ENCODE measurements at places on chromosomes 1 and 21.

DNA sequence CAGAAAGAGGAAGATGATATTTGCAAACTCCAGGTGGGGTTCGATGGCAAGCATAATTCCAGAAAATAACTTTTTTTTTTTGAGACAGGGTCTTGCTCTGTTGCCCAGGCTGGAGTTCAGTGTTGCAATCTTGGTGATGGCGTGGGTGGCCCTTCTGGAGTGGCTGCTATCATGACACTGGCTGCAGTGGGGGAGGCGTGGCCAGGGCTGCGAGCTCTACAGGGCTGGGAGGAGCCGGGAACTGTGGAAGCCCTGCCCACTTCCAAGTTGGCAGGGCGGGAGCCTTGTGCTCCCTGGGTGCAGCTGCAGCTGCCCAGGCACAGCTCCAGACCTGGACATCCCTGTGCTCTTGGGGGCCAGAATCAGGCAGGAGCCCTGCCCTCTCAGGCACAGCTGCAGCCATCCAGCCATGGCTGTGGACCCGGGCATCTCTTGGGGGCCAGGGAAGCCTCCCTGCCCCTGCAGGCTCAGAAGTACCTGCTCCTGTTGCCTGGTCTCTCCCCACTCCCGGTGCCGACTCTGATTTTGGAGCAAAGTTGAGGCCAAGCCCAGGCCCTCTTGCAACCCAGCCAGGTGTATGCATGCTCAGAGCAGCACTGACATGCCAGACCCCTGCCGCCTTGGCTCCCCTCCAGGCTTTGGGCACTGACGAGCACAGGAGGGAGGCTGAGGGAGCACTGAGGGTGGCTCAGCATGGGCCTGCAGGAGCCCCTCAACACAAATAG, 7.2 kb upstream of the BCL10 start:
- no peak for DNase-seq

GRCh38 chr1:117173691-117174090, 37.0 kb downstream of the VTCN1 start:
- DNase-seq = no peak

GRCh38 chr1:212506666-212507065, 73.9 kb downstream of the NENF start:
- DNase-seq = no peak

DNA sequence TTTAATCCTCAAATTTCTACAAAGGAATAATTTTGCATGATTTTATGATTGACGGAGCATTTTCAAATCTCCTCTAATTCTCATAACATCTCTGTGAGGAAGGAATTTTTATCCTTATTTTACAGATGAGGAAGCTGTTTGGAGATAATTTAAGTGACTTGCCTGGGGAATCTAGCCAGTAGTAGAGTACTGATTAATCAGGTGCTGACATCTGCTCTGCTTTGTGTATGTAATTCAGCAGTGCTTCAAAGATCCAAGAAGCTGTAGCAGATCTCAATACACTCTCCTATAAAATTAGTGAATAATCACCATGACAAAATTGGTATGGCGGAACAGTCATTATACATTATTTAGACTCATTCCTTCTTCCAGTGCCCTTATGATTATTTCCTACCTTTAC, 46.0 kb downstream of the DPH5 start:
- DNase-seq = no peak

- no peak for DNase-seq
Observed at GRCh38 chr1:62208087-62208486, 13.4 kb downstream of the L1TD1 start.

GRCh38 chr1:226981386-226981817, 41.3 kb downstream of the COQ8A start:
- no peak for DNase-seq

GRCh38 chr21:20451046-20451445, 547.2 kb upstream of the NCAM2 start:
- DNase-seq = no peak

GRCh38 chr21:24545807-24546361, 1061.4 kb downstream of the MRPL39 start:
- DNase-seq = no peak

DNA sequence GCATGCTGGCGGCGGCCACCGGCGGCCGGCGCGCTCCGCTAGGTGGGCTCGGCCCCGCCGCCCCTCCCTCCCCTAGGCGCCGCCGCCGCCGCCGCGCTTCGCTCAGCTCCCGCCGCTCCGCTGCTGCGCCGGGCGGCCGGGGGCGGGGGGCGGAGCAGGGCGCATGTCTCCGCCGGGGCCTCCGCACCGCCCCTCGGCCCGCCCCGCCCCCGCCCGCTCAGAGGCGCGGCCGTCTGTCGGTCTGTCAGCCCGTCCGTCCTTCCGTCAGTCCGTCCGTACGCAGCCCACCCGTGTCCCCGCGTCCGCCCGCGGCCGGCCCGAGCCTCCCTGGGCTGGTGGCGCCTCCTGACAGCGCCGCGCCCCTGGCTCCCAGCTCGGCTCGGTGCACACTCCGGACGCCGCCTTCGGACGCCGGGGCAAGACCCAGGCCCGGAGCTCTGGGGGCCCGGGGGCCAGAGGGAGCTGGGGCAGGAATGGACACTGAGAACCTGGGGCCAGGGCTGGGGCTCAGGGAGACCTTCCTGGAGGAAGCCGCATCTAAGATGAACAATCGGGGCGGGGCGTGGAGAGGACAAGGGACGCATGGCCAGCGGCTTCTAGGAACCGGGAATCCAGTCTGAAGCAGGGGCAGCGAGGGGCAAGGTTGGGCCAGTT, at the start of gene GPR153:
Gene GPR153, minus strand, starts transcription at position 138 of the 654 bp plus-strand sequence. CDS start 6,193 bp downstream, outside the sequence.
- no peak for DNase-seq

DNA sequence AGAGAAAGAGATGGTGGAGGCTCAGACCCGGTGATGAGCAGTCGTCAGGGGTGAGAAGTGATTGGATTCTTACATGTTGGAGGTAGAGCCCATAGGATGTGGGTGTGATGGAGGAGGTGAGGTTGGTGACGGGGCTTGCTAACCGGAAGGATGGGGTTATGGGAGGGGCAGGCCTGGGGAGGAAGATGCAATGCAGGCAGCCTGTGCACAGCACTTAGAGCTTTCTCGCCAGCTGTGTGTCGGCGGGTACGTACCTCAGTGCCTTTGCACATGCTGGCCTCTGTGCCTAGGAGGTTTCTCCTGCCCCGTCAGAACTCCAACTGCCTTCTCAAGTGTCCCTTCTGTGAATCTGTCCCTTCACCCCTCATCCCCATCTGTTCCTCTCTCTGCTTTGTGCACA, 2.9 kb upstream of the BSND start:
- DNase-seq = no peak

DNA sequence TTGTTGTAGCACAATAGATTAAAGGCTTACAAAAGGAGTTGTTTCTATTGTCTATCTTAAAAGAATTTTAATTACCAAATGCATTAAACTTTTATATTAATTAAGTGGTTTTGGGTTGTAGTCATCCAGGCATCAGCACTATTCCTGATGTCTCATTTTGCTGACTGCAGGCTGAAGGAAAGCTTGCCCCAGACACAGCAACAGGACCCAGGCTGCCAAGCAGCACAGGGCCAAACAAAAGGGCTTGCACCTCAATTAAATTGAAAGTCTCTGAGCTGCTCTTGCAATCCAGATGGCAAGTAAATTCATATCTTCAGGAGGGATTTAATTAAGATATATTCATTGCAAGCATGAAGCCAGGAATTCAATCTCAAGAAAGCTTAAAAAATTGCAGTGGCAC, 80.7 kb upstream of the CHODL start:
- DNase-seq = no peak

- DNase-seq = no peak
Observed at GRCh38 chr1:29379443-29380073, 143.2 kb downstream of the PTPRU start.

DNA sequence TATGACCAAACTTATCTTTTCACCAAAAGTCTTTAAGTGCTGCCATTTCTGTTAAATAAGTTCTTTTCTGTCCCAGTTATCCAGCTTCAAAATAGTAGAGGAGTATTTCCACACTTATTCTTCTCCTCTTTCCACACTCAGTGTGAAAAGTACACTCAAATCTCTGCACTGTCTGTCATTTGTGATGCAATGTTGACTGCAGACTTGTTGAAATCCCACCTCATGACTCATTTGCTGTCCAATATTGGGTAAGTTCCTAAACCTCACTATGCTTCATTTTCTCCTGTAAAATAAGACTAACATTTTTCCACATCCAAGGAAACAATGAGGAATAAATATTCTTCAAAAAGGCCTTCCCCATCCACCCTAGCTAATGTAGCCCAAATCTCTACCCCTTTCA, 17.5 kb downstream of the LRRIQ3 start:
- DNase-seq = no peak

GRCh38 chr1:204818998-204819397, 51.7 kb upstream of the NFASC start:
- no peak for DNase-seq

DNA sequence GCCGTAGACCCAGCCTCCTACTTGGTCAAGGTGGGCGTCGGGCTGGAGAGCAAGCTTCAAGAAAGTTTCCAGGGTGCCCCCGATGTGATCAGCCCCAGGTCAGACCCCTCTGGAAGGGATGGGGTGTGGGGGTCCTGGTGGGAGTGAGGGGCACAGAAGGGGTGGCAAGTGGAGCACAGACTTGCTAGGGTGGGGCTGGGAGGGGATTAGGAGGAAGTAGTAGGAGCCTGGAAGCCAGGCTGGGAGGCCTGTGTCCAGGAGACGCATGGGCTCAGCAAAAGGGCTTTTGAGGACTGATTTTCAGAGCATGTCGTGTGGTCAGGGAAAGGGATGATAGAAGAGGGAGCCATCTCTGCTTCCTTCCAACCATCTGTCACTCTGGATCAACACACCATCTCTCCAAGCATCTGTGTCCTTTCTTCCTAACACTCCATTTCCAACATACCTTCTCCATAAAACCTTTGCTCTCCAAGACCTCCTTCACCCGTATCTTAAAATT, 8.5 kb downstream of the TRIM46 start:
- no peak for DNase-seq

- no peak for DNase-seq
Observed at GRCh38 chr1:218679988-218680748, 335.0 kb downstream of the TGFB2 start.

GRCh38 chr1:82462366-82462765, 661.6 kb downstream of the ADGRL2 start:
- DNase-seq = no peak

GRCh38 chr21:42212266-42212665, 6.7 kb upstream of the ABCG1 start:
- no peak for DNase-seq

DNA sequence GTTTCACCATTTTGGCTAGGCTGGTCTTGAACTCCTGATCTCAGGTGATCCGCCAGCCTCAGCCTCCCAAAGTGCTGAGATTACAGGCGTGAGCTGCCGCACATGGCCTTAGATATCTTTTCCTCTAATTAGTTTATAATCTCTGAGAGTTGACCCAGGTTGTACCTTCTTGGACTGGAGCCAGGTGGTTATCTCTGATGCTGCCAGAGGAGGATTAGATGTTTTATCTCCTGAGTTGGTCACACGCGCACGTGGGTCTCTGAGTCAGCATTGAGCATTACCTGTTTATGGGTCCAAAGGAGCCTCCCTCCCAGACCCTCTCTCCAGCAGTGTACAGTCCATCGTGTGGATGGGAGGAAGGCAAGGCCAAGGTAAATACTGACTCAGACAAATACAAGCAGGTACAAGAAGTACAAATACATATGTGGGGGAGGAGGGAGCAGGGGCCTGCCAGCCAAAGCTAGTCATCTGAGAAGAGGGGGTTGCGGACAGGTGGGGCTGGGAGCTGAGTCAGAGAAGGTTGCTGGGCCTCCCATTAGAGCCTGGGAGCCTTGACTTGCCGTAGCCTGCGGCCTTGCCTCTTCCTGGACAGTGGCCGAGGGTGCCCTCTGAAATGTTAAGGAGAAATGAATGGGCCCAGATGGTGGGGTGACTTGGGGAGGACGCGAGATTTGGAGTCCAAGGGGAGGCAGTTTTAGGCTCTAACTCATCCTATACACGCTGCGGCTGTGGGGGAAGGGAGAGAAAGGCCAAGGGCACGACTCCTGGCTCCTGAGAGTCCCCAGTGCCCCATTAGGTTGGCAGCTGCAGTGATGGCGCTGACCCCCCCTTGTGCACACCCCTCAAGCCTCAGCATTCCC, 13.1 kb downstream of the IL6R start:
- DNase-seq = no peak

GRCh38 chr21:46371204-46372013, 47.5 kb downstream of the PCNT start:
- no peak for DNase-seq
